ENCODE measurements at places on chromosomes 1 and 21. TPM values are rescaled to one million over a fixed set of nuclear protein-coding genes. Genes with fewer than 3 reads are reported as not detected.

The GBP5 gene
- 0.14 TPM for total RNA-seq

DNA sequence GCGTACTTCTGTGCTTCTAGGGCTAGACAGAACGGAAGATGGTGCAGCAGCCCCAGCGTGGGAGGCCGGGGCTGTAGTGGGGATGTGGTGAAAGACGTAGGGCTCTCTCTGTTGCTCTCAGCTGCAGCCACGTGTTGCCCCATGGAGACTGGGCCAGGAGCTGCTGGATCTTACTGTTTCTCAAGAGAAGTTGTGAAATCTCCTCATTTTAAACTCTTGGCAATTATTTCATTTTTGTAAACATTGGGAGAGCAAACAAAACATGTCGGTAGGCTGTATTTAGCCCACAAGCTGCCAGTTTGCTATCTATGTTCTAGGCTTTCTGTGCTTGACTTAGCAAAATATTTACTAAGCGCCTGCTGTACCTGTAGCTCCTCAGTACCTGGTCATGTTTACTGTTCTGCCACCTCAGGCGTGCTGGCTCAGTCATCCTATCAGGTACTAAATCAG is 15.9 kb upstream of the ELOA start:
- peak; percentile 97 for DNase-seq

DNA sequence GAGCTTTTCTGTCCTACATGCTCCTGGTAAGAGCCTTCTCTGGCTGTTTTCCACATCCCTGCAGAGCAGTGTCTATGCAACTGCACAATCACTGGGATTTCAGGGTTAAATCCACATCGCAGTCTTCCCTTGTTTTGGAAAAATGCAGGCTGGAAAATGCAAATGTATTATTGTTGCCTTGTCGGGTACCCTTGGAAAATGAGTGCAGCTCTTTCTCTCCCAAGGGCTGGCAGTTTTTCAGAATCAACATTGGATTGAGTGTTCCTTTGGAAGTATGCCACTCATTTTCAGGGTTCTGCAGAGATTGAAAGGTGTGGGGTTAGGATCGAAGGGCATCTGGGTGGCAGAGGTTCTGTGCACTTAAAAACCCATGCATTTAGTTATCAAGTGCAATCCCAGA is 3.2 kb downstream of the NOS1AP start:
- DNase-seq = no peak

DNA sequence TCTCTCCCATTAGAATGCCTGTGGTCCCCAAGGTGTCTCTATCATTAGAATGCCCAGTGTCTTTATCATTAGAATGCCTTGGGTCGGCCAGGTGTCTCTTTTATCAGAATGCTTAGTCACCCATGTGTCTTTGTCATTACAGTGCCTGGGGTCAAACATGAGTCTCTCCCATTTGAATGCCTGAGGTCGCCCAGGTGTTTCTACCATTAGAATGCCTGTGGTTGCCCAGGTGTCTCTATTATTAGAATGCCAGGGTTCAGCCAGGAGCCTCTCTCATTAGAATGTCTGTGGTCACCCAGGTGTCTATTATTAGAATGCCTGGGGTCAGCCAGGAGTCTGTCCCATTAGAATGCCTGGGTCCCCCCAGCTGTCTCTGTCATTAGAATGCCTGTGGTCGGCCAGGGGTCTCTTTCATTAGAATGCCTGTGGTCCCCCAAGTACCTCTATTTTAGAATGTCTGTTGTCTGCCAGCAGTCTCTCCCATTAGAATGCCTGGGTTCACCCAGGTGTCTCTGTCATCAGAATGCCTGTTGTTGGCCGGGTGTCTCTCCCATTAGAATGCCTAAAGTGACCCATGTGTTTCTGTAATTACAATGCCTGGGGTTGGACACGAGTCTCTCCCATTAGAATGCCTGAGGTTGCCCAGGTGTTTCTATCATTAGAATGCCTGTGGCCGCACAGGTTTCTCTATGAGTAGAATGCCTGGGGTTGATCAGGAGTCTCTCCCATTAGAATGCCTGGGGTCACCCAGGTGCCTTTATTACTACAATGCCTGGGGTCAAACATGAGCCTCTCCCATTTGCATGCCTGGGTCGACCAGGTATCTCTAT is 57.1 kb downstream of the RNF187 start:
- no peak for DNase-seq

Data from cardiac muscle cell (in vitro differentiated cells and primary cell).